ENCODE measurements at places on chromosomes 5 and 9.

DNA sequence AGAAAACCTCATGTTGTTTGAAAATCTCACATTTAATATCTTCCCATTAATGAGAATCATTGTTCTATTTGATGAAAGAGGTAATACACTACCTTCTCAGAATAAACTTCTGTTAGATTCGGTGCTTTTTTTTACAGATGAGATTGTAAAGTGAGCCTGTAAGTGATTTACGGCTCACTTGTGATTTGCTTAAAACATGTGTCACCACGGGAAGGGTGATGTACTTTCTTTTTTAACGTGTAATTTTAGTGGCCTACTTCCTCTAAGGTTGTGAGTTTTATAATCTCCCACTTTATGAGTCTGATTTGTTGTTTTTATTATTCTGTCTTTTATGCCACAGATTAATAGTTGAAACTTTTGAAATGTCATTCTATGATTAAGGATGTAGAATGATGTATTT, 15.9 kb downstream of the ANXA1 start:
- DNase-seq: no peak

- DNase-seq: no peak
Observed at GRCh38 chr5:160165137-160166068, 46.2 kb upstream of the PWWP2A start.

DNA sequence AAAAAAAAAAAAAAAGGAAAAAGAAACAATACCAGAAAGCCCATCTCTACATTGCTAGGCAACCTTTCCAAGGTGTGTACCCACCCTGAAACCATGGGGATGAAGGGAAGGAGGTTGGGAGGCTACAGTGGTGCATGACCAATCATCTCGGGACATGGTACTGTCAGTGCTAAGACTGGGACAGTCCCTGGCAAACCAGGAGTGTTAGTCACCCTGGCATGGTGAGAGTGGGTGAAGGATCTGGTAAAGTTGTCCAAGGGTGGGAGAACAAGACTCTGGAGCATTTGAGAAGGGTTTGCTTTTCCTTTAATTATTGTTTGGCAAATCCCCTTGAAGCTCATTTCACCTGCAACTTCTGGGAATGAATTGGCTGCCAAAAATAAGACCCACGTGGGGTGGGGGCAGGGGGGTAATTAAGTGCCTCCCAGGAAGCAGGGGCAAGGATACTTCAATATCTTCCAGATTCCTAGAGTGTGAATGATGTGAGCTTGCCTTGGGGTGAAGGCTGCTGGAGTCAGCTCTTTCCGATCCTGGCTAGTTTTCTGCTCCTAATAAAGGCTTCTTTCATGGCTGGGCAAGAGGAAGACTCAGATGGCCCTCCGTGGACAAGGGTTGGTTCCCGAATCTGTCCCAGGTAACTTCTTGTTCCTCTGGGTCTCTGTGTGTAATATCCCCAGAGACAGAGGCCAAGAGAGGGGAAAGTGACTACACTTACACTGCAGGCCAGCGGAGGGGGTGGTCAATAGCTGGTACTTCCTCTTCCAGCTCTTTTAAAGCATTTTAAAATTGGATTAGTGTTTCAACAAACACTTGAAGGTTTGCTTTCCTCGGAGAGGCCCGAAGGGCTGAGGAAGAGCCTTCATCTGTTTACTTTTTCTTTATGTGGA, 61.6 kb upstream of the SPRY4 start:
- no peak for DNase-seq

DNA sequence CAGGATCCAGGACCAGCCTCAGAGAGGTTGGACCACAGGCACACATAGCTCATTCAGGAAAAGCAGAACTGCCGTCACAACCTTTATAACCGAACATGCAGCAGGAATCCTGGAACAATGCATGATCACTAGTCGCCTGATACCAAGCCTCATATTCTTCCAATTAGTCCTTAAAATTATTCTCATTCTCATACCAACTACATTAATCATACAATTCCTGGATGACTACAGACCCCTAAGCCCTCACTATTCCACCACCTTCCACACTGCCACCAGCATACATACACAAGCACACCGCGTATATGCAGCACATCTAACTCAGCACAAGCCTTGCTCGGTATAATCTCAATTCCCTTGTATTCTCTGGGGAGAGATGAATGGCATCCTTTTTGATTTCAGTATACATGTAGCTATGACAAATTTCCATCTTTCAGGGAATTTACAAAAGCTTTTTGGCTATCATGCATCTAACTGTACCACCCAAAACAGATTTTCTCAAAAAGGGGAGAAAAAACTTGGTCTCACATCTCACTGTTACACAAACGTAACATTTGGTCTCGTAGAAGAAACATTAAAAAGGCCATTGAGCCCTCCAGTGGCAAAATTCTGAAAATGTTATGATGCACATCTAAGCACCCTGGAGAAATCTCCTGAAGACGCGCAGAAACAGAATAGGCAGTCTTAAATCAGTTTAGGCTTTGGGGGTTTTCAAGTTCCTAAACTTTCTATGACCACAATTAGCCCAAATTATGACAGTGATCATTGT, 46.2 kb downstream of the MCTP1 start:
- DNase-seq: no peak

DNA sequence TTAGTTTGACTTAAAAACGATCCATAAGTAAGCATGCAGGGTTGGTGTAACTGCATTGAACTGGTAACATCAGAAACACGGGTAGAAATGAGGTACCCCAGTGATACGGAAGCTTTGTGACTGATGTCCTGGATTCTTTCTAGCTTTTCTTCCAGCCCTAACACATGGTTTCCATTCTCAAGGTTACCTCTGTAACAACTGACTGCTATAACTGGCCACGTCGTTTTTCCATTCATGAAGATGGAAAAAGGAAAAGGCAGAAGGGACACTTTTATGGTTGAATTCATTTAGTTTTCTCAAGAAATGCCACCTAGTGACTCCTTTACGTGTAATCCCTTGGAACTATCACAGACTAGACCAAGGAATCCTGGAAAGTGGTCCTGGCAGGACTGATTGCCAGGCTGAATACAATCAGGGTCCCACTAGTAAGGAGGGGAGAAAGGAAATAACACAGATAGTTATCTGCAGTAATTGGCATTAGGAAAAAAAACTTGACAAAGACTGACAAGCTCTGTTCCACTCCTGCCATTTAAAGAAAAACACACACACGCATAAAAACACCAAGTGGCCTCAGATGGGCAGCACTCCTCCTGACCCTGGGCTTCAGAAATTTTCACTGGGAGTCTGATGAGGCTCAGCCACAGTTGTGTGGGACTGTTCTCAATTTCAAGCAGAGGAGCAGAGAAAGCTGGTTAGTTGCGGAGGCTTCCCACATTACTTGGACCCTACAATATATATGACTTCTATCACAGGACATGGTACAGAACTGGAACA, 77.5 kb upstream of the ZNF169 start:
- DNase-seq: no peak

- no peak for DNase-seq
Observed at GRCh38 chr9:127183814-127184582, 61.6 kb upstream of the ANGPTL2 start.

- no peak for DNase-seq
Observed at GRCh38 chr9:4662989-4663792, 1.1 kb downstream of the PLPP6 start.

DNA sequence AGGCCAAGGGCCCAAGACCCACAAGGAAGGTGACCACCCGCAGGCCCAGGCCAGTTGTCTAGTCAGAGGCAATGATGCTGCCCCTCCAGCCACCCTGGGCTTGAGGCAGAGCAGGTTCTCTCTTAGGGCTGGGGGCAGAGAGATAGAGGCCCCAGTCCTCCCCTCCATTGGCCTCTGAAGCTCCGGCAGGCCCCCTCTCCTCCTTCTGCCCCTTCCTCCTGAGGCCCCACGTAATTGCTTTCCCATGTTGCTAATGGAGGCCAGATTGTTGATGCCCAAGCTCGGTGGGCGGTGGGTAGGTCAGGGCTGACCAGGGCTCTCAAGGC, 26.6 kb upstream of the ENHO start:
- DNase-seq: no peak

GRCh38 chr5:59837071-59837470, 56.5 kb downstream of the PDE4D start:
- DNase-seq: no peak

GRCh38 chr5:58057324-58057723, 402.6 kb downstream of the PLK2 start:
- no peak for DNase-seq

DNA sequence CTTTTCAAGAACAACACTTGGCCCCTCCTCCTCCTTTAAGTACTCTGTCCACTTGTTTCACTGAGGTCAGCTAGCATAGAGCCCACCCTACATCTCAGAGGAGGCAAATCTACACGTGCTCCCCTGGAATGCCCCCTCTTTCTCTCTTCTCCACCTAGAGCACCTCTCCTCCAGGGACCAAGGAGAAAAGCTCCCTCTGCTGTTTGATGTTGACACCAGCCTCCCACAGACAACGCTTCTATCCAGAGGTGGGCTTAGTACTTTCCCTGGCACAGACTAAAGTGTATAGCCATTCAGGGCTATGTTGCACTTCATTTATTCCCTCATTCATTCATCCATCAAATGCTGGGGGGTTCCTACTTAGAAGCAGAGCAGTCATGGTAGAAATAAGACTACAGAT, 68.2 kb upstream of the TAF1L start:
- DNase-seq: no peak

- DNase-seq: no peak
Observed at GRCh38 chr9:135648494-135649410, 9.4 kb upstream of the GLT6D1 start.

GRCh38 chr5:57878301-57878722, 395.7 kb upstream of the ACTBL2 start:
- DNase-seq: no peak

DNA sequence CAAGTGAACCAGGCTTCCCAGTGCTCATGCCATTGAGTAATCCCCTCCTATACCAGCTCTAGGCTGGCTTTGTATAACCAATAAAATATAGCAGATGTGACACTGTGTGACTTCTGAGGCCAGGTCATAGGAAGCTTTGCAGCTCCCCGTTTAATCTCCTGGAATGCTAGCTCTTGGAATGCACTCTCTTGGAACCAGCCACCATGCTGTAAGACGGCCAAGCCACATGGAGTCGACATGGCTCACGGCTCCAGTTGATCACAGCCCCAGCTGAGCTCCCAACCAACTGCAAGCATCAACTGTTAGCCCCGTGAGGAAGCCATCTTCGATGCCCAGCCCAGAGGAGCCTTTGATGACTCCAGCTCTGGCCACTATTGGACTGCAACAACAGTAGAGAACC, 74.5 kb downstream of the SH3TC2 start:
- DNase-seq: no peak

GRCh38 chr5:73801686-73802085, 175.7 kb downstream of the ARHGEF28 start:
- DNase-seq: no peak

- DNase-seq: no peak
Observed at GRCh38 chr9:93155716-93156474, 21.8 kb upstream of the NINJ1 start.

DNA sequence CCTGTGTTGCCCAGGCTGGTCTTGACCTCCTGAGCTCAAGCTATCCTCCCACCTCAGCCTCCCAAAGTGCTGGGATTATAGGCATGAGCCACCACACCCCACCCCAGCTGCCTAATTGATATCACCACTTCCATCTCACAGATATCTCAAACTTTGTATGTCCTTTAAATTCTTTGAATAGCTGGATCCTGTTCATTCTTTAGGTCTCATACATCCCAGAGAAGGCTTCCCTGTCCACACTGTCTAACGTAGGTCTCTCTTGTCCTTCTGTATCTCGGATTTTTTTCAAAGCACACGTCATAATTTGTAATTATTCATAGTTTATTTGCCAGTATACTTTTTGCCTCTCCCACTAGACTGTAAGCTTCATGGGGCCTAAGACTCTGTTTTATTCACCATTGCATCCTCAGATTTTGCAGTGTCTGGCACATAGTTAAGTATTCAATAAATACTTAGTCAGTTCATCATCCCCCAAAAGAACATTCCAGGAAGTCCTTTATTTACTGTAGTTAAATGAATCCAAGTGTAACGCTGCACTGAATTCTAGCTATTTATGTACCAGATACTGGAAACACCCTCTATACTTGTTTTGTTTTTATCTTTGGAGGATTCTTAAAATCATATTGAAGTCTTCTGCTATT, 10.5 kb downstream of the ARSK start:
- no peak for DNase-seq

GRCh38 chr9:32622948-32623347, 12.5 kb downstream of the TAF1L start:
- DNase-seq: no peak

DNA sequence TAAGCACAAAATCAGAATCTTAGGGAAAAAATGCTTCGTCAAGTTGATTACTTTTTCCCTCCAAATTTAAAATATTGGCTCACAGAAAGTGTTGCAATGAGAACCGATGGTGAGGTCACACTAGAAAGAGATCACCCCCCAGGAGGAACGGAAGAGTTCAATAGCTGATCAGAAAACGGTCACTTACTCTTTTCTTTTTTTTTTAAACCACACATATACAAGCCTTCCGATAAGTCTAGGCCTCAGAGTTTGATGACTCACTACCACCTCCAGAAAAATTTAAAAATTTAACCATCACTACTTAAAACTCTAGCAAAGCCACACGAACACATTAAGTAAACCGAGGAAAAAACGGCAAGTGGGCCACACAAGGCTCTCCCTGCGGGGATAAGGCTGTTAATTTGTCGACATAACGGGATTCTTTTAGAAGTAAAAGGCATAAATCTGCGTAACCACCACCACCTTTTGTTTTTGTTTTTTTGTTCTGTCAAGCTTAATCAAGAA, 1.2 kb downstream of the SURF4 start:
- no peak for DNase-seq

GRCh38 chr9:89204801-89205200, 26.2 kb upstream of the SHC3 start:
- DNase-seq: no peak

GRCh38 chr5:164175083-164175482, 669.7 kb downstream of the MAT2B start:
- DNase-seq: no peak

DNA sequence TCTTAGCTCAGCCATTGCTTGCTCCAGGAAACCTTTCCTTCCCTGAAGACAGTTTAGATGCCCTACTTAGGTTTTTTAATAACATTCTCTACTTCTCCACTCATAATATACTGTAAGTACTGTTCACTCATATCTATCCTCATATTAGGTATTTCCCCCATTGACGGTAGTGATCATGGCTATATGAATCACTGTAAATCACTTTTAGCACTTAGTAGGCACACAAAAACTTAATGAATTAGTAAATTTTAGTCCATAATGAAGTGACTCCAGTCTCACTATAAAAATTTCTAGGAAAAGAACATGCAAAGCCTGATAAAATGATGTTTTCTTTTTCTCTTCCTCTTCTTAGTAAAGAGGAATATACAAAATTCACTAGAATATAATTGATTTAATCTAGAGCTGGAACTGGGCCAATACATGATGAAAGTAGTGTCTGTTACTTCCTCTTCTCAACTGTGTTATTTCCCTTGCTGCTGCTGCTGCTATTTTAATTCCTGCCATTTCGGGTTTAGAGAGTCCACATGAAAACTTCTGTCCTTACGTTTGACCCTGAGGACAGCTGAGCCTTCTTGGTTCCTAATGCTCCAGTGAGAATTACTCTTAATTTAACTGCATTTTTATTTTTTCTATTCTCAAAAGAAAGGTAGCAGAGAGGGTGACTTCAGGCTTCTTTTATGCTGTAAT, 73.5 kb downstream of the LNPEP start:
- no peak for DNase-seq

- DNase-seq: no peak
Observed at GRCh38 chr5:6535594-6535993, 86.9 kb downstream of the UBE2QL1 start.

- no peak for DNase-seq
Observed at GRCh38 chr5:44911501-44911900, 102.8 kb downstream of the MRPS30 start.

All from cortex of kidney (tissue), 1 donor.